ENCODE measurements at places on chromosomes 7 and 10.

GRCh38 chr7:137454246-137454724 lies 110.8 kb upstream of the PTN start:
- DNase-seq = no peak

DNA sequence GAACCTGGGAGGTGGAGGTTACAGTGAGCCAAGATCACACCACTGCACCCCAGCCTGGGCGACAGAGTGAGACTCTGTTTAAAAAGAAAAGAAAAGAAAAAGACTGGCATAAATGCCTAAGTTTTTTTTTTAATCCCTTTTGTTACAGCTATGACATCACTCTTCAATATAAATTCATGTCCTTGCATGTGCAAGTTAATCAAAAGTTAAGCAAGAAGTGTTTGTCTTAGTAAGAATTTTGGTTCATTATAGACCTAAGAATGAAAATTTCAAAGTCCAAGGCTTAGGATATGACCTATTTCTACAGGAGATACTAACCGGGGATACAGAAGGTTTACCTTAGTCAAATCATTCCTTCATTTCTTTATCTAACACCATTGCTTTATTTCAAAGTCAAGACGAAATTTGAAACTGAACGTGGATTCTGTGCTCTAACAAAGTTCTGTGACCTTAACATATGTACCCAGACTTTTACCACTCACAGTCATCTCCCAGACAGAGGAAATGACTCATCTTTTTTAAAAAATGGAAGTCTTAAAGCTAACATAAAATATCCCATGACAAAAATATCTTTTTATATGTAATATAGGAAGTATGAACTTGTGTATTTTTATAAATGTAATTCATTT lies 29.3 kb upstream of the ITGB8 start:
- no peak for DNase-seq

- no peak for DNase-seq
Measured at GRCh38 chr10:28363376-28363775, 60.5 kb upstream of the MPP7 start.

DNA sequence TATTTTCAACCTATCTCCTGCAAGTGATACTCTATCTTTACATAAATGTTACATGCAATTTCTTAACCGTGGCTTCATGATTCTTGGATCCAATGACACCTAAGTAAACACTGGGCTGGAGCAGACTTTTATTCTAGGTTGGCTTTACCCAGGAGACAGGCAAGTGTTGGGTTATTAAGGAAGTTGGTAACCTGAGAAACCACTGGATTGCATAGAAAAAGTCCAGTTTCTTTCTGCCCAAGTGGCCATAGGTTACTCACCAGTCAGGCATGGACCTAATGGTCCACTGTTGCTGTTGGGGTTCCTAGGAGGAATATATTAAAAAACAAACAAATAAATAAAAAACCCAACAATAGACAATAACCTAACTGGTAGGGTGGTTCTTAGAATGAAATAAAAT lies 112.8 kb downstream of the SEMA3D start:
- no peak for DNase-seq

DNA sequence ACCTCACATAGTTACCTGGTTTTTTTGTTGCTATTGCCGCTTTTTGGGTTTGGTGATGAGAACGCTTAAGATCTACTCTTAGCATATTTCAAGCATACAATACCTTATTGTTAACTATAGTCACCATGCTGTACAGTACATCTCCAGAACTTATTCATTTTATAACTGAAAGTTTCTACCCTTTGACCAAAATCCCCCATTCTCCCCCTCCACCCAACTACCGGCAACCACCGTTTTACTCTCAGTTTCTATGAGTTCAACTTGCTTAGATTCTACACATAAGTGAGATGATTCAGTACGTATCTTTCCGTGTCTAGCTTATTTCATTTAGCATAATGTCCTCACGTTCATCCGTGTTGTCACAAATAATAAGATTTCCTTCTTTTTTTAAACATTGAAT lies 86.7 kb upstream of the IL6 start:
- DNase-seq = no peak

DNA sequence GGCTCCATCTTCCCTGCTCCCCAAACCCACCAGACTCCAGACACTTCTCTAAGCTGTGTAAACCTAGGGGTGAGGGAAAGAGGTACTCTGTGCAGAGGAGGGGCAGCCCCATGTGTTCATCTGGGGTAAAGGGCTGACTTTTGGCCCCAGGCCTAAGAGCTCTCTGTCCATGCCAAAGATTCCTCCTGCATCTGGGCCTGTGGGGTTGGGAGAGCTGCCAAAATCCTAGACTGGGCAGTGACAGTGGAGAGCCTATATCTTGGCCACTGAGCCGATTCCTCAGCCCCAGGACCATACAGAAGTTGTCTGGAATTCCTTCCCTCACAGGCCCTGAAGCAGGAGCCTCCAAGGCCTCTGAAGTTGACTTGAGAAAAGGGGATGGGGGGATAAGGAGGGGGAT lies 25.3 kb upstream of the LEP start:
- DNase-seq = no peak

DNA sequence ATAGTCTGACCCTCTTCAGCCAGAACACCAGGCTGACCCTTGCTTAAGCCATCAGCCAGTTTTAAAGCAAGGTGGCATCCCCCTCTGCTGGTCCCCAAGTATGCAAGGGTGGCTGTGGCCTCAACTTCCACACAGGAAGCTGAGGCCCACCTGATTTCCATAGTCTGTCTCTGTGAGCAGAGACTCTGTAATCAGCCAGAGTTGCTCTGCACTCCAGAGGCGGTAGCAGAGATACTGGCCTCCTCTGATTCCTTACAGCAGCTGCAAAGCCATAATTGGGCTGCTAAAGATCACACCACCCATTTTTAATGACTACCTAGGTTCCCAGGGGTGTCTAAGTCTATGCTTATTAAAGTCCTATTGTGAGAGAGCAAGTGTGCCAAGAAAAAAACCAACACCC lies 1.8 kb downstream of the PDAP1 start:
- no peak for DNase-seq

- DNase-seq = no peak
Measured at GRCh38 chr7:435630-436366, 83.8 kb downstream of the PDGFA start.

DNA sequence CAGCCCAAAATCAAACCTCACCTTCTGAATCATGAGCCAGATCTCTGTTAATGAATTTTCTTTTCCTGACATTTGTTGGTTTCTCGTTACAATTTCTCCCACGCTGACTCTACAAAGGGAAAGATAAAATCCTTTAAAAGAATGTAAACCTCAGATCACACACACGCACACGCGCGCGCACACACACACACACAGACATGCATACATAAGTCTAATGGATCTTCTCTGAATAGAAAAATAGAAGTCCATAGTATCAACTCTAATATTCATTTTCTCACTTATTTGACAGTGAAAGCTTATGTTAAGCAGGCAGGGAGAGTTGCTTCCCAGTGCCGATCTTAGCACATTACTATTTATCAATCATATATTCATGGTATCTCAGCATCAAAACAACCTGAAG lies 1.4 kb downstream of the ETV1 start:
- no peak for DNase-seq

DNA sequence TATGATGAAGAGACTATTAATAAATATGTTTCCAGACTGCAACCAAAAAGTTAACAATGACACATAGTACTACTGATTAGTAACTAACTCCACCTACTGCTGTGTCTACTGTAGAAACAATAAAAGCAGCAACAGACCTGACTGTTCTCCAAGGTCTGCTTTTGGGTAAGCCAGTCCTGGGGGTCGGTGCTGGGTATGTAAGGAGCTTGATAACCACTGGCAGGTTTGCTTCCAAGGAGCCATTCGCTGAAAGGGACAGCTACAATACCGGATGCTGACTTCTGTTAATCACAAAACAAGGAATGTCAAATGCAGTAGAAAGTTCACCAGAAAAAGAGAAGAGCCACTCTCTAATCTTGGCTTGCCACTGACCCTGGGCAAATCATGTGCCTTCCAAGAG lies 17.7 kb downstream of the NCOA4 start:
- DNase-seq = no peak

DNA sequence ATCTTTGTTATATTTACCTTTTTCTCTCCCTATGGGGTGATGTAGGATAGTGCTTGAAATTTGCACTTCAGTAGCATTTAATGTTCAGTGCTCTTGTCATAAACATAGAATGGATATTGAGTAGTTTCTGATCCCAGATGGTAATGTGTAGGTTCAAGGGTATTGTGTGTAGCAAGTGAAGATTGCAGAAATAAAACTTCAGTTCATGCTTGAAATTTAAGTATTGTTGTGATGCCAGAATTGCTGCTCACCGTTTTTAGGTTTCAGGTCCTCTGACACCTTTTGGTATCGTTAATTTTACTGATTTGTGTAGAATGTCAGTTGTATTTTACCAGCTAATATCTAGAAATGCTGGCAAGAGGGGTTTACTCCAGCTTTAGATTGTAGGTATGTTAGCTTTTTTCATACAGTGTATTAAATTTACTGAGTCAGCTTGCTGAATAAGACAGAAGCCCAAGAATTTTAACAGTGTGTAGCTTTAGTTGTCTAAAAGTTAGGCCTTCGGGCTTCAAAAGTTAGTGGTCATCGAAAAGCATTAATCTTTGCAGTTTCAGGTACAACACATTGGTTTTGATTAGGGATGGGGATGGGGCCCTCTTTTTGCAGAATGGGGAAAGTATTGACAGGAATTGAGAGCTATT lies 1.9 kb downstream of the PTEN start:
- no peak for DNase-seq

Measured in coronary artery (tissue), 2 donors.